Progenitor cell of endocrine pancreas (in vitro differentiated cells): ENCODE measurements at places on chromosomes 12 and 14.

DNA sequence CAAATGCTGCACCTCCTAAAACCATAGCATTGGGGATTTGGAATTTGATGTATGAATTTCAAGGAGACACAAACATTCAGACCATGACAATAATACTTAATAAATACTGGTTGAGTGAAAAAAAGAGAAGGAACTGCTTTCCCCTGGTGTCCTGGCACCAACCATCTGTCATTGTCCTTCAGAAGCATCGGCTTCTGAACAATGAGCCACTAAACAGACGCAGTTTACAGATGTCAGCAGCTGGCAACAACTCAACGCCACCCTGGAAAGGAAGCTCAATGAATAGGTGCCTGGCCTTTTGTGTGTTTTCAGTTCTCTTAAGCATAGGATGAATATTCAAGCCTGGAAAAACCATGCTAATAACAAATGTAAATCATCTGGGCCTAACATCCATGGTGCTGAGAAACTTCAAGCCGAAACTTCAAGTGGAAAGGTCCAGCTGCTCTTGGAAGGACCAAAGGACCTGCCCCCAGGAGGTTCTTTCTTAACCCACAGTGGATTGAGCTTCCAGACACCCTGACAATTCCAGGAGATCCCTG lies 101.3 kb downstream of the WIF1 start:
- no peak for DNase-seq

- no peak for DNase-seq
These were observed 1.3 kb upstream of the ARHGEF25 start for GRCh38 chr12:57609781-57610553.

- no peak for DNase-seq
These were observed 39.4 kb downstream of the HNRNPC start for GRCh38 chr14:21229821-21230220.

DNA sequence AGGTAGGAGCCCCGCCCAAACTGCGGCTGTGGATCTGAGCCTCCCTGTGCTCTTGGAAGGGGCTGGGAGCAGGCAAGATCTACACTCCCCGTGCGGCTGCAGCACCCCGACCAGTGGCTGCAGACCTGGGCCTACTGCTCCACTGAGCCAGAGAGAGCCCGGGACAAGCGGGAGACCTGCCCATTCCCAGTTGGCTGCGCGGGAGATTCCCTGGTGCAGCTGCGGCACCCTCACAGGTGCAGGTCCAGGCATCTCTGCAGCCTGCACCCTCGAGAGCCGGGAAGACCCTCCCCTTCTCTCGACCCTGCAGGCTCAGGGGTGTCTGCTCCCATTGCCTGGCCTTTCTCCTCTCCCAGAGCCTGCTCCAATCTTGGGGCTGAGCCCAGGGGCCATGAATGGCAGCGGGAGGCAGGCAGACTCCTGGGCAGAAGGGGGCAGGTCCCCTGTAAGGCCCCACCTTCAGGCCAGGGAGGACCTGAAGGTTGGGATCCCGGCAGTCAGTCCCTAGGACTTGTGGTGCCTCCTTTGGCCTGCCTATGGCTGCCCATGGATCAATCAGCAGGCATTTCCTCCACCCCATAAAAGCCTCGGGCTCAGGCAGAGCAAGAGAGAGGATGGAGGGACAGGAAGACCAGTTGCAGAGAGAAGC lies 8.8 kb upstream of the A2M start:
- no peak for DNase-seq

GRCh38 chr12:87870493-87871460 lies 158.4 kb downstream of the C12orf50 start:
- no peak for DNase-seq

GRCh38 chr12:111029732-111030131 lies 109.4 kb upstream of the MYL2 start:
- no peak for DNase-seq

- no peak for DNase-seq
These were observed 907 bp upstream of the LRIG3 start for GRCh38 chr12:58920961-58921861.
